Activated gamma-delta T cell (primary cell): ENCODE measurements at places on chromosomes 4 and X.

GRCh38 chr4:34365946-34366345 is 1878.4 kb downstream of the ARAP2 start:
- no peak for DNase-seq

- DNase-seq = no peak
Measured at GRCh38 chrX:107940095-107940494, 42.1 kb downstream of the TEX13B start.

- DNase-seq = no peak
Measured at GRCh38 chr4:61533140-61533539, 333.0 kb downstream of the ADGRL3 start.

GRCh38 chr4:70371987-70372386 is 10.9 kb upstream of the SMR3B start:
- no peak for DNase-seq

DNA sequence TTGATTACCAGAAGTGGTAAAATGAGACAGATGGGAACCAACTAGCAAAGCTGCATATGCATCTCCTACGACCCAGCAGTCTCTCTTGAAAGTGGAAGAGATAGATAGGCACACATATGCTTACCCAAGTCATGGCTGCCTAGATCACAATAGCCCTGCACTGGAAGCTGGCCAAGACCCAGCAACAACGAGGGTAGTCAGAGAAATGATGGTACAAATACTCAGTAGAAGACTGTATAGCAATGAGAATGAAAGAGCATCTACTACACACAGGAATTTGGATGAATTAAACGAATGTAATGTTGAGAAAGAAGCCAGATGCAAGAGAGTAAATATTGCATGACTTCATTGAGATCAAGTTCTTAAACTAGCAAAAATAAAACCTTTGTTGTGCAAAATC is 100.3 kb upstream of the FAT1 start:
- no peak for DNase-seq

DNA sequence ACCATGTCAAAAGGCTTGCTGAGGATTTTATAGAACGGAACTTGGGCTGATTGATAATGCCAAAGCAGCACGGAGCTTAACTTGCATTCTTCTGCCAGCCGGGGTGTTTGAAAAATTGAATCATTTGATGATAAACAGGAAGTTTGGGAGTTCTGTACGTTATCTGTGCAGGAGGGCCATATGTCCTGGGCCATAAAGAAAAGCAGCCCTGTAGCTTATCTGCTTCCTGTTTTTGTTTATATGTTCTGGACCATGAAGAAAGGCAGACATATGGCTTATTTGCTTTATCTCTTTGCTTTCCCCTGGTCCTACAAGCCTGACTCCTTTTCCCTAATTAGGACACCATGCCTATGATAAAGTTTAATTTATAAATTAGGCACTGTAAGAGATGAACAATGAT is 62.4 kb downstream of the HOPX start:
- no peak for DNase-seq
